ACHN (cell line): ENCODE measurements at places on chromosomes 7 and 10.

DNA sequence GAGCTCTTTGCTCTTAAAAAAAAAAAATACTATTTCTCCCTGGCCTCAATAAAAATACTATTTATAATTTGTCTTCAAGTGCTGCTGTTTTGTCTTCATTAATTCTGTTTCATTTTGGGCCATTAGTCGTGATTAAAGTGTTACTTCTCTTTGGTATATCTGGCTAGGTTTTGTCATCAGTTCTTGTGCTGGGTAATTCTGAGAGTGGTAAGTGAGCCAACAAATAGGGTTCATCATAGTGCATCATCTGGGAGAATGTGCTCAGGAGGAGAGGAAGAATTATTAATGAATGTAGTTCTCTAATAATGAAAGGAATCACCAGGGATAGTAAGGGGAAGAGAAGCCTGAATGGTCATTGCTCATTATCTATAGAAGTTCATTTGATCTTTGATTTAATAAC, 70.0 kb downstream of the LCOR start:
- DNase-seq: no peak

GRCh38 chr7:102236592-102237287, 49.9 kb upstream of the SH2B2 start:
- peak; percentile 78 for DNase-seq

DNA sequence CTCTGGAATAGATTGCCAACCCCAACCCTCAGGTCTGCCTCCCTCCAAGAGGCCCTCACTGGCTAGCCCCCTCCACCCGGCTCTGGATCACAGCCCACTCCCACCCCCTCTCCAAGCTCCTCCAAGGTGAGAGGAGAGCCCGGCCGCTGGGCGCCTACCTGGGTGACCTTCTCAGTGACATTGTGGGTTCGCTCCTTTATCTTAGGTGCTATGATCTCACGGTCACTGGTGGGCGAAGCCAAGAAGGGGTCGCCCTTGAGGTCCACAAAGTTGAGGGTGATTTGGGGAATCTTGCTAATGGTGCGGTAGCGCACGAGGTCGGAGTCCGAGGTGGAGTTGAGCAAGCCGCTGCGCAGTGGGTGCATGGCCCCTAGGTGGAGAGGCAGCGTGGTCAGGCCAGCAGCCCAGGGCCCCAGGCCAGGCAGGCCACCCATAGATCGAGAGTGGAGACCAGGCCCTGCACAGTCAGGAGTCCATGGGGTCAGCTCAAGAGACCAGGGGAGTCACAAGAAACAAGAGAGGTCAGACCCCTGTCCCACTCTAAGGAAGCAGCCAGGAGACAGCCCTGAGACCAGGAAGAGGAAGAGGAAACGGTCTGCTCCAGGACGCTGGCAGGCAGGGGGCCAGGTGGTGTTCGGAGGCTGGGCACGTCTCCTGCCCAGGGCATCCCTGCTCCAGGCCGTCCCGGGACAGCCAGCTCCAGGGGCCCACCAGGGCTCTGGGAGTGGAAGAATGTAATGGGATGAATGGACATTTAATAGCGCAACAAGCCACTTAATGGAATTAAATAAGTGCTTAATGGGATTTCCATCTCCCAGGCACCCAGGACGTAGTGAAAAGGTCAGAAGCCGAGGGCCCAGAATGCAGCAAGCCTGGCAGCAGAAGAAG, 20.7 kb downstream of the KCNH2 start:
- no peak for DNase-seq

DNA sequence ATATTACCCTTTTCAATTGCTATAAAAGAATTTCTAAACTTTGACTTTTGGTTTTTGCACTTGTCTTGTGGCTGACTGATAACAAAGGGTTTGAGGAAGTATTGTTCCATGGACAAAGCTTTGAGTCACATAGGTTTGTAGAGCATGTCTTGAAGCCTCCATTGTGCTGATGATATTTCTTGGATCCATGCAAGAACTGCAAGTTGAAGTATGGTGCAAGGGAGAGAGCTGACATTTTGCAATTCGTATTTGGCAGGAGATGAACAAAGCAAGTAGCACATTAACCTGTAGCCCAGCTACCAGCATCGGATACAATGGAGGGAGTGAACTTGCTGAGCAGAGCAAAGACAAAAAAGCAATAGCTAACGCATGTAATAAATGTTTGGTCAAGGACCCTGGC, 23.4 kb downstream of the MGAM2 start:
- DNase-seq: peak; percentile 21
